ENCODE measurements at places on chromosomes 7 and 10.

DNA sequence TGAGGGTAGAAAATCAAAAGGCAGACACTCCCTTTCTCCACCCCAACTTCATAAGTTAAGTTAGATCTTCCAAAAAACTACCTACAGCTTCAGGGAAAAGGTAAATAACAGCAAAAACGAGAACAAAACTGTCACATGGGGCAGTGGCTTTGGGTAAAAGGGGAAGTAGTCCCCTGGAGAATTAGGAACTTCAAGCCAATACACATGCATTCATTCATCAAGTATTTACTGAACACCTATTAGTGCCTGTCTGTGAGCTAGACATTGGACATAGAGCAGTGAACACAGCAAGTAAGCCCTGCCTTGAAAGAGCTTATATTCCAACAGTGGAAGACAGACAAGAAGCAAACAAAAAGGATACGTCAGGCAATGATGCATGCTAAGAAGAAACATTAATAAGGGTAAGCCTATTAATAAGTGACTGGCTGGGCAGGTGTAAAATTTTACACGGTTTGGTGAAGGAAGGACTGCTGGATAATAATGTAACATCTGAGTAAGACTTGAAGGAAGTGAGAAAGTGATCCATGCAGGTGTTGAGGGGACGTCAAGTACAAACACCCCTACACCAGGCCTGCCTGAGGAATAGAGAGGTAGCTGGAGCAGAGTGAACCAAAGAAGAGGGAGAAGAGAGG is 69.6 kb upstream of the RAPGEF5 start:
- DNase-seq, result no peak

DNA sequence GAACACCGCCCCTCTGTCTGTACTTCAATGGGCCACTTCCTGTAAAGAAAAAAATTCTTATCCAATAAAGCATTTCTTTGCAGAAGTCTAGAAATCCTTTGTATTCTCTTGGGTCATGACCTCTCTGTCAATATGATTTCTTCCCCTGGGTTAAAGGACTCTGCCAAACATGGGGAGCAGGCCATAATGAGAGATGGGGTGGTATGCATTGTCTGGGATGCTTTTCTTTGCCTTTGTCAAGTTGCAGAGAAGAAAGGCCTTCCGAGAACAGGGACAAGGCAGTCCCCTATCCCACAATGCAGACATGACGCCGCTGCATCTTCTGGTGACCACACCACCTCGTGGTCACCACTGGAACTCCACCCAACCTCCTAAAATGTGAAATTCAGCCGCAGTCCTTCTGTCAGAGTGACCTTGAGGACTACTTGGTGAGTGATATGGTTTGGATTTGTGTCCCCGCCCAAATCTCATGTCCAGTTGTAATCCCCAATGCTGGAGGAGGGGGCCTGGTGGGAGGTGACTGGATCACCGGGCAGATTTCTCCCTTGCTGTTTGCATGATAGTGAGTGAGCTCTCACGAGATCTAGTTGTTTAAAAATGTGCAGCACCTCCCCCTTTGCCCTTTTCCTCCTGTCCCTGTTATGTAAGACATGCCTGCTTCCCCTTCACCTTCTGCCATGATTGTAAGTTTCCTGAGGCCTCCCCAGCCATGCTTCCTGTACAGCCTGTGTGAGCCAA is 15.2 kb upstream of the FRMPD2 start:
- DNase-seq, result peak; percentile 9

DNA sequence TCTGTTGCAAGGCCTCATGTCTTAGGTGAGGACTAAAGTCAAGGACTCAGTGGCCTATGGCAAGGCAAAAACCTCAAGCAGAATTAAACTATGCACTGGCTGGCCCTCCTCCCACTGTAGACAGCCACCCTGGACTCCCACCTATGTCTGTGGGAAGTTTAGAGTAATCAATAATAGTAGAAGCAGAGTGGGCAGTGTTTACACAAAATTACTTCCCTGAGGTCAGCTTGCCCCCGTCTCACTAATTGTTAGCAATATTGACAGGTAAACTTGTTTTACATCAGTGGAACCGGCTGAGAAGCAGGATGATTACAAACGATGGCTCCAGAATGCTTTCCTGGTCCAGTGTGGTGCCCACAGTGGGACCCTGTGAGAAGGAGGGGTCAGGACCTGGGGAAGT is 27.9 kb upstream of the NPFFR1 start:
- no peak for DNase-seq

GRCh38 chr10:10824591-10825148 is 193.0 kb upstream of the CELF2 start:
- DNase-seq, result no peak

DNA sequence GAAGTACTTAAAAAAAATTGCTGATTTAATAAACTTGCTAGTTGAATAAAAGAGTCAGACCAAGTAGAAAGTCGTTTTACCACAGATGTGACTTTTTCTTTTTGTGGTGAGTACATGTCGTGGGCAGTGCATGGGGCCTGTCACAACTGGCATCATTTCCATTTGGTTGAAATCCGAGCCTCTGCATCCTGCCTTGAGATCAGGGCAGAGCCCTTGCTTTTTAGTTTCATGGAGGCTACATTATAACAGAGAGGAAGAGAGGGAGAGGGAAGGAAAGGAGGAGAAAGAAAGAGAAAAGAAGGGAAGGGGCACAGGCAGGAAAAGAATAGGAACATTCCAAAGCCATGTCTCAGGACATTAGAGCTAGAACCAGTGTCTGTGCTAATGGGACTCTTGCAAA is 20.4 kb upstream of the INSYN2A start:
- DNase-seq, result no peak

GRCh38 chr7:64515781-64516180 is 47.1 kb downstream of the ZNF680 start:
- DNase-seq, result no peak

DNA sequence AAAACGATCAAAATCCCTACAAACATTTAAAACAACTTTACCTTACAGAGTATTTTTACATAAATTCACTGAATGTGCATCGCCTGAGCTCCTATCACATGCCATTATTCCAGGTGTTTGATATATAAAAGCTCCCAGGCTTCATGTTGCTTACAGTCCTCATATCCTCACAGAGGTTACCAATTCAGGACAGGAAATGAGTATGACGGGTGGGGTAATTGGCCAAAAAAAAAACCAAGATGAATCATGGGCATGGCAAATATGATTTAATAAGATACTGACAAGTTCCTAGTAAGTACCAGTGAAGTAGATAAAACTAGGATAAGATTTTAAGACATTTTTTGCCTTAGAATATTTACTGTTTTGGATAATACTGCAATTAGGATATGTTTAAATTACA is 135.8 kb downstream of the KMT2E start:
- DNase-seq, result no peak

DNA sequence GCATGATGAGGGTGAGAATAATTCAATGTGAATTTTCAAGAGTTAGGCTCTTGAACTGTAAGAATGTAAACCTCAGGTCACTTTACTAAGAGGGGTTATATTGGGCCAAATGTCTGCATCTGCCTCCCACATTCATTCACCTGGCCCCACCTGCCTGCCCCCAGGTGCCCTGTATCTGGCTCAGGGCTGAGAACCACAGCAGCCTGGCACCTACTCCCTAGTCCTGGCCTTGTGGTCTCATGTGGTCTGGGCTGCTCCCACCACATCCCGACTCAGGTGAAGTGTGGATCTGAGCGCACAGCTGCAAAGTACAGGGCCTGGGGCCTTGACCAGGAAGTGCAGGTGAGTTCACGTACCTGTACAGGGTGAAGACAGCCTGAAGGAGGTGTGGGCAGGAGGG is 182.1 kb downstream of the PFKFB3 start:
- DNase-seq, result no peak

- no peak for DNase-seq
Measured at GRCh38 chr7:141409801-141410329, 141.3 kb upstream of the AGK start.

GRCh38 chr7:88692493-88692892 is 67.0 kb upstream of the ZNF804B start:
- no peak for DNase-seq

- no peak for DNase-seq
Measured at GRCh38 chr7:139808846-139809442, 20.1 kb upstream of the TBXAS1 start.

DNA sequence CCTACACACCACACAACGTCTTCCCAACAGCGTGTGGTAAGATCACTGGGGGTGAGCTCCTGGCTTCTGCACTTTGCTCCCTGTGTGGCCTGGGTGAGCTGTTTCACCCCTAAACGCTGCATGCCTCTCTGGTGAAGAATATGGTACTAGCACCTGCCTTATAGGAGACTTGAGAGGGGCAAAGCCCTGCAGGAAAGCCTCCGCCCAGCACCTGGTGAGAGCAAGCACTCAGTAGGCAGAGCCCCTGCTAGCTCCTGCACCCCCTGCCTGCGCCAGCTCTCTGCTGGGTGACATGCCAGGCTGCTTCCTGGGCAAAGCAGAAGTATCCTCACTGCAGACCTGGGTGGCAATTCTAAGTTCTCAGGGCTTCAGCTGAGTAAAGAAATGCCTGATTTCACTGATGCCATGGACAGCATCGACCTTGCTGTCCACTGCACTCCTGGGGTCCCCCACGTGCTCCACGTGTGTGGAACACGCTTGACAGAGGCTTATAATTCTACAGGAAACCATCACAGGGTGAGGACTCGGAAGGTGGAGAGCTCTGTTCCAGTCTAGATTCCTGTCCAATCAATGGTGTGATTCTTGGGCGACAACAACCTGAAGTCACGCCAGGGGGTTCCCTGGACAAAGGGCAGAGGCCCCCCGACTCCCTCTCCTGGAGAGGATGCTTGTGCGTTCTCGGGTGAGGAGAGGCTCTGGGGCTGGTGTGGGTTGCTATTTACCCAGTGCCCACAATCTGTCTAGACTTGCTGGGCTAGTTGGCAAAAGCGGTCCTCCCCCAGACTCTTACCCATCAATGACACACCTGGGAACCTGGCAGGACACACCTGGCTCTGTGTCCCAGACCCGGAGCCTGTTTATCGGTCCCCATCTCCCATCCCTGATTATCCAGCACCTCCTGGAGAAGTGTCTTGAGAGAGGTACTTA is 5.0 kb upstream of the CALML5 start:
- DNase-seq, result no peak

GRCh38 chr7:486216-486743 is 33.4 kb downstream of the PDGFA start:
- no peak for DNase-seq

- DNase-seq, result no peak
Measured at GRCh38 chr7:31267486-31267885, 73.0 kb downstream of the NEUROD6 start.

GRCh38 chr10:11326241-11326640 is 285.2 kb downstream of the USP6NL start:
- DNase-seq, result no peak

GRCh38 chr10:14554091-14554490 is 220.6 kb downstream of the FAM107B start:
- DNase-seq, result no peak

DNA sequence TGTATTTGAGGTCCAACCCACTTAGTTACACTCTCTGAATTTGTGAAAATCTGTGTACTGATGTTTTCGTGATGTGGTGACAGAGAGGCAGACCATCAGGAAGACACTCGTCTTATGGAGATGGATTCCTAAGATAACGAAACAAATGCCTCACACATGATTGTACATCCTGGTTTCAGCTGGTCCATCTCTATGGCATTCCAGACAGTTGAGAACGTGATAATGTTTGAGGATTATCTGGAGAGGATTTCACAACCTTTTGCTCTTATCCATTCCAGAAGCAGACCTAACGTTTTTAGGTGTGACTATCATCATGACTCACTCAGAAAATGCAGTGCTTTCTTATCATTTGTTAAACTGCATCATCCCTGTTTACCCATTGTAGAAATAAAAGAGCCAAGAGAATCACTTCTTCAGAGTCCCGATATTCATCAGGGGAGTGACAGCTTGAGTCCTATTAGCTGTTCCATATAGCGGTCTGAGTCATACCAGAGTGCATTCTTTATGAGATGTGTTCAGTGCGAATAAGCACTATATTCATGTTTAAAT is 74.5 kb downstream of the BMPER start:
- DNase-seq, result no peak

DNA sequence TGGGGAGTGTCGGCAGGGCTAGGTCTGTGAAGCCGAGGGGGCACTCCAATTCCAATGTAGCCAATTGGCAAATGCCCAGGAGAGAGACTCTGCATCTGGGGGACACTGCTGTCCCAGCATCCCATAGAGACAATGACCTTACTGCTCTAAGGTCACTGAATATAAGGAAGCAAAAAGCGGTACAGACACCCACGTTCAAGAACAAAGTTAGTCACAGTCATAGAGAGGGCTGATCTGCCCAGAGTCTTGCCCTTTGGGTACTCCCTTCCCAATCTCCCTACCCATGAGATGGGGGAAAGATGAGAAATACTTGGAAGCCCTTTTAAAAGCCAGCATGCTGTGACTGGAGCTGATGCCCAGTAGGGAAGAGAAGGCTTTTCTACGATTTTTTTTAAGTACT is 76.3 kb upstream of the GSDME start:
- DNase-seq, result no peak

GRCh38 chr7:22859641-22860290 is 37.1 kb upstream of the TOMM7 start:
- no peak for DNase-seq

DNA sequence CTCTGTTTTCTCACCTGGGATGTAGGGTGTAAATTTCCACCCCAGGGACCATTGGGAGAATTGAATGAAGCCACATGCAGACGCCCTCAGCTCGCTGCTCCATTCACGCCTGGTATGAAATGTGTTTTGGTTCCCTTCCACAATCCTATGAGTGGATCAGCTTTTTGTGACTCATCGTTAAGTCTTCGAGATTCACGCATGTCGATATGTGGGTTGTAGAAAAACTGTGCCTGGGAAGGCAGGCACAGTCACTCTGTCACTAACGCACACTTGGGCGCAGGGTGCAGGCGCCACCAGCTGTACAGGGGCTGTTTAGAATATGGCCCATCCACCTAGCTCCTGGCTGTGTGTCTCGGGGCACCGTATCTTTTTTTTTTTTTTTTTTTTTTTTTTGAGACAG is 64.2 kb upstream of the SH2B2 start:
- DNase-seq, result no peak

- no peak for DNase-seq
Measured at GRCh38 chr7:77685233-77685632, 11.0 kb upstream of the RSBN1L start.
